ENCODE measurements at places on chromosomes 12 and 14.

GRCh38 chr12:5577741-5578140 lies 145.8 kb downstream of the NTF3 start:
- DNase-seq: no peak

DNA sequence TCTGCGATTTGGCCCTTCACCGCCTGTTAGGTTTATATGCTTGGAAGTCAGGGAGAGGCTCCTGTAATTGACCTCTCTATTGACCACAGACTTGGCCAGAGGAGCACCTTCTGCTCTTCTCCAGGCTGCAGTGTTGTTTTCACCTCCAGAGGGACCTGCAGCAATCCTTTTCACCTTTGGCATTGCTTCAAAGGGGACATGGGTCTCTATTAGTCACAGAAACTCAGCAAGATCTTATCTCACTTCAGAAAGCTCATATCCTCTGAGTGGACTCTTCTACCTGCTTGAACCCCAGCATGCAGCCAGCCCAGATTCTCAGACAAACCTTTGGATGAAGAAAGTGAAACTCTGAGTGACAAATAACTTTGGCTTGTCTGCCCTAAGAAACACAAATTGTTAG lies 339.3 kb downstream of the NRXN3 start:
- DNase-seq: no peak

GRCh38 chr12:1559676-1560091 lies 34.7 kb downstream of the FBXL14 start:
- no peak for DNase-seq

- DNase-seq: peak; percentile 72
Observed at GRCh38 chr12:121803861-121804416, at the start of gene SETD1B. TSS of gene SETD1B (plus strand) at chr12:121804009. CDS start at chr12:121804738, 729 bp downstream.

GRCh38 chr12:68804657-68805591 lies 3.1 kb upstream of the MDM2 start:
- DNase-seq: no peak

GRCh38 chr12:9634177-9634803 lies 26.6 kb upstream of the KLRB1 start:
- DNase-seq: peak; percentile 66

- DNase-seq: peak; percentile 57
Observed at GRCh38 chr12:56078931-56079722, 838 bp upstream of the ERBB3 start.

GRCh38 chr14:73723797-73724661 lies 9.8 kb upstream of the PNMA1 start:
- DNase-seq: no peak

DNA sequence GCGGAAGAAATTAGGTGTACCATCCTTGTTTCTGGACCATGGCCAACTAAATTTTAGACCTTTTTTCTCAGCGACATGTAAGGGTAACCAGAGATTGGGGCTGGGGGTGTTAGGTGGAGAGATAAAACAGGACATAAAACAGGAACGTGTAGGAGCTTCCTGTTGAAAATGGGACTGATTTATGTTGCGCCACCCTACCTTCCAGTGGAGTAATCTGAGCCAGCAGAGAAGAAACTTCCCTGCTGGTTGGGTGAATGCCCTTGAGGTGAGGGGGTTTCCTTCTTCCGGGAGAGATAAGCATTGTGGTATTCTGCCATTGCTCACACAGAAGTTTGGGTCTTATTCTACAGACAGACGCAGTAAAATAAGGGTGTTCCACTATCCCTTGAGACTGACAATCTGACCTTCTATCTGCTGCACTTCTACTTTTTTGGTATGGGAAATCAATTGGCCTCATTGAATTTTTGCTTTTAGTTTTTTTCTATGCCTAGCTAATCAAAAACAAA lies 417.6 kb downstream of the PCNX1 start:
- peak; percentile 64 for DNase-seq

- DNase-seq: no peak
Observed at GRCh38 chr12:39574785-39575497, 44.7 kb downstream of the ABCD2 start.

GRCh38 chr14:50037852-50038251 lies 78.5 kb downstream of the VCPKMT start:
- no peak for DNase-seq

GRCh38 chr14:68139431-68140075 lies 320.0 kb downstream of the RAD51B start:
- DNase-seq: no peak

DNA sequence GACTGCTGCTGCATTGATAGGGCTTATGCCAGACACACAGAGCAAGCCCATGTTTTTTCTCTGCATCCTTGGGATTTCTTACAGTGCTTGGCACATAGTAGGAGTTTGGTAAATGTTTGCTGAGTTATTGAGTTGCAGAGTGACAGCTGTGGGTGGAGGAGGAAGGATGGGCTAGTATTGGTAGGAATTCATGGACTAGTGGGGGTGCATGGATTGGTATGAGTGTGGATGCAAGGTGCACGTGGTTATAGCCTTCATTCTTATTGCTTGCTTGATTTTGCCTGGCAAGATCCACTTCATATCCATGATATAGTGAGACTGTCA lies 11.4 kb downstream of the RGS6 start:
- DNase-seq: no peak

- no peak for DNase-seq
Observed at GRCh38 chr14:78005325-78005724, 164.8 kb upstream of the NRXN3 start.

GRCh38 chr12:6775185-6776174 lies 3.2 kb downstream of the LAG3 start:
- DNase-seq: no peak

DNA sequence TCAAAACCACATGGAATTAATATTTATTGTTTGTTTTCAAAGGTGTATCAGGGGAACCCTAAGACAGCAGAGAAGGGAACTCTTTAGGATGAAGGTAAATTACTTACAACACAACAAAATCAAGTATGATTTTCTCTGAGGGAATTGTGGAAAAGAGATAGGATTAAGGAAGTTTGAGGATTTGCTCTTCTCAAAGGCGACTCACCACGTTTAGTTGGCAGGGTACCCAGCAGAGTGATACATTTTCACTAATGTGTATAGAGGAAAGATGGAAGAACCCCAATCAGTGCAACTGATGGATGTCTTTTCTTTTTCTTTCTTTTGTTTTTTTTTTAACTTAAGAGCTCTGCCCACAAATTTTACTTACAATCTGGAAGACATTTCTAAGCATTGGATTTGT lies 499.2 kb downstream of the CCER1 start:
- no peak for DNase-seq

GRCh38 chr12:59268295-59268809 lies 327.5 kb upstream of the SLC16A7 start:
- no peak for DNase-seq

GRCh38 chr14:32706721-32707519 lies 231.8 kb upstream of the NPAS3 start:
- DNase-seq: no peak

DNA sequence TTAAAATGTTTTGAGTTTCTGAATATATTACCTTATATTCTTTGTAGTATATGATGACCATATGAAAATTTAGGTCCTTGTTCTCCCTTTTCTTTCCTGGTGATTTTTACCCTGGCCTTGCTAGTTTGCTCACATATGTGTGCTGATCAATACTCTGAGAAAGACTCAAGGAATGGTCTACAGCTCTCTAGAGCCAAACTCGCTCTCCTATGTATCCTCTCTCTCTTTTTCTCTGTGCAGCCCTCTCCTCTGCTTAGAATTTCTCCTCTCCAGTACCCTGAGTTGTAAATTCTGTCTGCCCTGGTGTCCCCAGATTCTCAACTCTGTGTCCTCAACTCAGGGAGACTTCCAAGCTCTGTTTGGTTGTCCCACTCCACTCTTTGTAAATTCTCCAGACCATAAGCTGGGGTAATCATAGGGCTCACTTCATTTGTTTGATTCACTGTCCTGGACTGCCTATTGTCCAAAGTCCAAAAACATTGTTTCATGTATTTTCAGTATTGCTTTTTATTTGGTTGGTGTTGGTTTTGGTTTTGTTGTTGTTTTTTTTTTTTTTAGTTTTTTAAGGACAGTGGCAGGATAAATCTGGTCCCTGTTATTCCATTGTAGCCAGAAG lies 41.0 kb downstream of the FOXA1 start:
- no peak for DNase-seq

DNA sequence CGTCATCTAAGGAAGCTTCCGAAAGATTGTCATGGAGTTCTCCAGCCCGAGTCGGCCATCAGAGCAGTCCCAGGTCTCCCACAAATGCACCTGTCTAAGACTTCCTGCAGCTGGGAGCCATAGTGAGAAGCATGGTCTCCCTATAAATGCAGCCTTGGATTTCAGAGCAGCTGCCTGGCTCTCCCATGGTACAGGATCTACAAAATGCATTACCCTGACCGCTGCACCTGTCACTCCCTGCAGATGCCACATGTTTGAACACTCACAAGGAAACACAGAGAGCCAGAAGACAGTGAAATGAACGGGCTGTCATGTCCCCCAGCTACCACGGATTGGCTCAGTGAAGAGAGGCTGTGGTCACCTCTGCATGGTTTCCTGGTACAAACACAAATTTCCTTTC lies 702.7 kb downstream of the MED13L start:
- DNase-seq: no peak

DNA sequence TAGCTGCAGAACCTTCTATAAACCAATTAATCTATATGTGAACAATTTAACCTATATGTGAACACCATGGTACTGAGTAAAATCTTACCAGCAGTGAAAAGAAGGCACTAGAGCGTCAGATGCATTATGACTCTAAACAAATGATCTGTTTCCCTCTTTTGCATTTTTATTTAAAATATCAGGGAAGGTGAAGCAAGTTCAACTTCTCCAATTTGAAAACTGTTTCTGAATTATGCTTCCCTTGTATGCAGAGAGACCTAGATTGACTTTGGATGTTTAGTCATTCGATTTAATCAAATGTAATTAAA lies 80.9 kb downstream of the DAD1 start:
- no peak for DNase-seq

- DNase-seq: no peak
Observed at GRCh38 chr12:73632661-73633060, 905.0 kb upstream of the ATXN7L3B start.

GRCh38 chr12:41794336-41794735 lies 350.3 kb downstream of the GXYLT1 start:
- no peak for DNase-seq

GRCh38 chr14:65243766-65244442 lies 141.6 kb upstream of the MAX start:
- no peak for DNase-seq

DNA sequence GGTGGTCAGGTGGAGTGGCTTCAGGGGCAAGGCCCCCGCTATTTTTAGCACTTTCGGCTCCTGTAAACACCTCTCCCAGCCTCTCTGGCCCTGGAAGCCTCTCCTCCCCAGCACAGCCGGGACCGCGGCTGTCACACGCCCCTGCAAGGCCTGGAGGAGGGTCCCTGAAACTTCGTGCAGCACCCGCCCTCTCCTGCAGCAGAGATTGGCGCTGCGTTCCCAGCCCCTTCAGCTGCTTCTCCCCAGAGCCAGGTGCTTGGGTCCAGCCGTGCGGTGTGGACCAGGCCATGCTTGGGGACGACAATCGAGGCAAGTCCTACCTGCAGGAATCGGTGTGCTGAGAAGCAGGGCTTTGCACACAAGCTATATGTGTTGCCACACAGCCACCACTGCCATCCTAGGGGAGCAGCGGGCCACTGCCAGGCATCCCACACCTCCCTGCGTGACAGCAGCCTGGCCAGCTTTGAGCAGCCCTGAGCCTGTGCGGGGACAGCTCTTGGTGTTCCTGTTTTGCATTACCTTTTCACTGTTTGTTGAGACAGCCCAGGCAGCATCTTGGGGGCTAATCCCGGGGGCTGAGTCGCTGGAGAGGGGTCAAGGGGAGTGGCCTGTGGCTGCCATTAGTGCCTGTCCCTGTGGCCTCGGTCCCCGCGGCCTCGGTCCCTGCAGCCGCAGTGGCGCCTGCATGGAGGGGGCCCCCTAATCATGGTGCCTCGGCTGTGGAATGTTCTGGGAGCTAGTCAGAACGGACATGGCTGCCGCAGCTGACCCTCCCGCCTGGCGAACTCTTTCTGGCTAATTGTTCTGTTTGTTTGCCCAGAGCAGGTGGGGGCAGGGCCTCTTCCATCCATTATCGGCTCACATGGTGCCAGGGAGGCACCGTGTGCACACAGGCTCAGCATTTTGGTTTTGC lies 27.6 kb upstream of the TRAF3 start:
- no peak for DNase-seq

GRCh38 chr12:84077679-84078078 lies 834.9 kb downstream of the SLC6A15 start:
- DNase-seq: no peak

DNA sequence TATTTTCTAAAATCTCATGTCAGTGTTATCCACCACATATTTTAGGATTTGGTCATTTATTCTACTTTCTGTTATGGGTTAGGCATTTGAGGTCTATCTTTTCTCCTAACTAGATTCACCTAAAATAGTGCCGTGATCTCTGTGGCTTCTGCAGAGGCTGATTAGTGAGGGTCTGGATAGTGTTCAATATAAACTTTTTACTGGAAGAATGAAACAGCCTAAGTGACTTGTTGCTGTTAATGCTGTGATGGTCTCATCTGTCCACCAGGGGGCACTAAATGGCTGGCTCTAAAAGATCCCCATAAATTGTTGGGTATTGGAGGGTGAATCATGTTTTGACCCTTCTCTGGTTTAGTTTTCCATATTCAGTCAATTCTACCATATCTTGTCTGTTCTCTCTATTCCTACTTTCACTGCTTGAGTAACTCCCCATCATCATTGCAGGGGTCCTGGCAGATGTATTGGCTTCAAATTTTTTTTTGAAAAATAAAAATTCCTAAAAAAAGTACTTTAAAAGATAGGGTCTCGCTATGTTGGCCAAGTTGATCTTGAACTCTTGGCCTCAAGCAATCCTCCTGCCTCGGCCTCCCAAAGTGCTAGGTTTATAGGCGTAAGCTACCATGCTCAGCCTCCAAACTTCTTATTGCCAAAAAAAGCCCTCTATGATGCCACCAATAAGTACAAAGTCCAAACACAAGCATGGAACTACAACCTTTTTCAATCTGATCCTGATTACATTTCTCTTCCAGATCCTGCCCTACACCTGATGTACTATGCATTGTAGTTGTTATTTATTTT lies 6.9 kb downstream of the PABPN1 start:
- DNase-seq: peak; percentile 63

- no peak for DNase-seq
Observed at GRCh38 chr14:55730592-55731310, 150.7 kb downstream of the KTN1 start.

DNA sequence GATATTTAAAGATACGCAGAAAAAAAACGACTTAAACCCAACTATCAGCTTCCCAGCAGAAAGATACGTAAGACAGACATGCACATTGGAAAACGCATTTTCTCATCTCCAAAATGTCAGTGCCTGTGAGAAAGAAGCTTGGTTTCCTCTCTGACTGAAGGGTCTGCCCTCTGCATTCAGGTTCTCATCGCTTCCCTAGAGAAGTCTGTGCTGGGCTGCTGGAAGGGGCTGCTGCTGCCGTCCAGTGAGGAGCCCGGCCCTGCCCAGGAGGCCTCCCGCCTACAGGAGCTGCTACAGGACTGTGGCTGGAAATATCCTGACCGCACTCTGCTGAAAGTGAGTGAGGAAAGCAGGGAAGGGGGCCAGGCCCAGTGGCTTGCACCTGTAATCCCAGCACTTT lies 4.7 kb upstream of the PFDN5 start:
- no peak for DNase-seq

DNA sequence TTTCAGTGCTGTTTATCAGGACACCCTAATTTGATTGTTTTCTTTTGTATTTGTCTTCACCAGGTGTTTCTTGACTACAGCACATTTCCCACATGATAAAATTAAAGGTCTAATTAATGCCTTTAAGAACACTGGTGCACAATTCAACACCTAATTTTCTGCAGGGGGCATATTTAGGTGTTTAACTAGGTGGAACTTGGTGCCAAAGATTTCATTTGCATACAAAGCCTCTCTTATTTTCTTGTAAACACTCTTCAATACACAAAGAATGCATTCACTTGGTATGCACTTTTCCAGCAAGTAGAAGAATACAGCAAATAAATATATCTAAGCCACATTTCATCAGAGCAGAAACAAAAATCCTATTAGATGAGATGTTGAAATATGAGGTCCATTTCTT lies 646.2 kb upstream of the FOXG1 start:
- DNase-seq: no peak
